Retina (tissue), 1 donor: ENCODE measurements at places on chromosomes 13 and 19.

DNA sequence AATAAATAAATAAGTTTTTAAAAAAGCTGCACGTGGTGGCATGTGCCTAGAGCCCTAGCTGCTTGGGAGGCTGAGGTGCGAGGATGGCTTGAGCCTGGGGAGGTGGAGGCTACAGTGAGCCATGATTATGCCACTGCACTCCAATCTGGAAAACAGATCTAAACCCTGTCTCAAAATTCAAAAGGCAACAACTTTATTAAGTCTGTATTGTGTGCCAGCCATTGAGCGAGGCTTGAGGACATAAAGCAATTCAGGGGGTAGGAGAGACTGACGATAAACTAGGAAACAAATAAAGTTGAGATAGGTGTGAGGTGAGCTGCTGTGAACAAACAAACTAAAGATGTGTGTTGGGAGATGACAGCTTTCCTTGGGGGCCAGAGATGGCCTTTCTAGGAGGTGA, 8.7 kb downstream of the CELF5 start:
- DNase-seq, result no peak

- no peak for DNase-seq
Observed at GRCh38 chr13:41578371-41578770, 121.0 kb downstream of the RGCC start.

GRCh38 chr19:34241513-34242337, 12.6 kb upstream of the GARRE1 start:
- DNase-seq, result no peak

DNA sequence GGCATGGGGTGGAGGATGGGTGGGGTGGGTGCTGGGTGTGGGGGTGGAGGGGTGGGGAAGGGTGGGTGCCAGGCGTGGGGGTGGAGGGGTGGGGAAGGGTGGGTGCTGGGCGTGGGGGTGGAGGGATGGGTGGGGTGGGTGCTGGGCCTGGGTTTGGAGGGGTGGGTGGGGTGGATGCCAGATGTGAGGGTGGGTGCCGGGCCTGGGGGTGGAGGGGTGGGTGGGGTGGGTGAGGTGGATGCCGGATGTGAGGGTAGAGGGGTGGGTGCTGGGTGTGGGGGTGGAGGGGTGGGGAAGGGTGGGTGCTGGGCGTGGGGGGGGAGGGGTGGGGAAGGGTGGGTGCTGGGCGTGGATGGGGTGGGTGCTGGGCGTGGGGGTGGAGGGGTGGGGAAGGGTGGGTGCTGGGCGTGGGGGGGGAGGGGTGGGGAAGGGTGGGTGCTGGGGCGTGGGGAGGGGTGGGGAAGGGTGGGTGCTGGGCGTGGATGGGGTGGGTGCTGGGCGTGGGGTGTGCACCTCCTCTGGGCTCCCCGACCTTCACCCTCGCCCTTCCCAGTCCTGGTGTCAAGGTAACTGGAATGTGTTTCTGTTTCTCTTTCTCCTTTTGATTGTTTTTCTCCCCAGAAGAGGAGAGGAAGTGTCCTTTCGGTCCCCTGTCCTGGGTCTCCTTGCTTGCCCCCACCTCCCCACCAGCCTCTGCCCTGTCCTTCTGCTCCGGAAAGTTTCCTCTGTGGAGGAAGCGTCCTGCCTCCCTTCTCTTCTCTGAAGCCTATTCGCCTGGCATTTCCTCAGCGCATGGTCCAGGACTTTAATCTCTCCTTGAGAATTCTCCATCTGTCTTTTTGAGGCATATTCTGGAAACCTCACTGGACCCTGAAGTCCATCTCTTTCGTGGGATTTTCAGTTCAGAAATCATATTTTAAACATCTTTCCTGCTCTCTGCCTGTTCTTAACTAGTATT, 22.9 kb upstream of the CFAP97D2 start:
- no peak for DNase-seq

DNA sequence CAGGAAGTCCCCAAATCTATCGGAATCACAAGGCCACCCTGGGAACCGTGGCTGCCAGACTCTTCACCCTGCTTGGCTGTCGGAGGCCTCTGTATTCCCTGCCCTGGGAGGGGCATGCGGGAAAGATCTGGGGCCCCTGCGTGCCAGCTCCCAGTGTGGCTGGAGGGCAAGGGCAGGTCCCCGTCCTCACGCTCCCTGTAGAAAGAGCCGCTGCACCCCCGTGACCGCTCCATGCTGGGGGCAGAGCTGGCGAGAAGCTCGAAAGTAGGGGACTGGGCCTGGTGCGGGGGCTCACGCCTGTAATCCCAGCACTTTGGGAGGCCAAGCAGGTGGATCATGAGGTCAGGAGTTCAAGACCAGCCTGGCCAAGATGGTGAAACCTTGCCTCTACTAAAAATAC, 208.4 kb upstream of the SOX1 start:
- DNase-seq, result no peak

GRCh38 chr13:109973279-109973678, 186.9 kb upstream of the IRS2 start:
- DNase-seq, result no peak

DNA sequence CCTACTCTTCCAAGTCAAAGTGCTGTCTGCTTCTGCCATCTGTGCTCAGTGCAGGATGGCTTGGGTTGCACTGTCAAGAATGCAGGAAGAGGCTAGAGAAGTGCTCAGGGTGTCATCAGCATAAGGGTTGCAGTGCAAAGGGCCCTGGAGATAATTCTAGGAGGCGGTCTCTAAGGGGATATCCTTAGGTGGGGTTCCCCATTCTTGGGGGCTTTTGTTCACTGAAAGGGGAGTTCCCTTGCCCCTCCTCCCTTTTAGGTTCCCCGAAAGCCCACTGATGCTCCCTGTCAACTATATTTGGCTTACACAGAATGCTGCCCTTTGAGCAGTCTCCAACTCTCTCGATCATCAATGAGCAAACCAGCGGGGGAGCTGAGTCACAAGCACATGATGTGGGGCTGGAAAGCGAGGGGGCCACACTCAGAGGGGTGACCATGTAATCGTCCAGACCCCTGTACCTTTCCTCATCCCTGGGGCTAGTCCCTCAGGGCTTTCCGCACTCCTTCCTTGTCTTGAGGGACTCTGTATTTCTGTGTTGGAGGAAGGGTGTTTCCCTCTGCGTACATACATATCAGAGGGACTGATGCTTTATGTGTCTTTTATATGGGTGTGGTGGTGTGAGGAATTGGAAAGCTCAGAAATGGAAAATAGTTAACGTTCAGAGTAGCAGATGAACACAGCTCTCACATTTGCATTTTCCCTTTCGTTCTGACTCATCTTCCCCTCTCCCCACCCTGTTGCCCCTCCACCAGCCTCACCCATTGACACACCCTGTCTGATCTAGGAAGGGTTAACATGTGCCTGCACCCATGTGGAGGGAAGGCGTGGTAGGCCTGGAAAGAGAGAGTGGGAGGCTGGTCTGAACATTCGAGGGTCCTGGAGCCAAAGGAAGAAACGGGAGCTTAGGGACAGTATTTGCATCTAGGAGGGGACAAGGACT, 6.7 kb downstream of the ZBTB32 start:
- DNase-seq, result no peak

DNA sequence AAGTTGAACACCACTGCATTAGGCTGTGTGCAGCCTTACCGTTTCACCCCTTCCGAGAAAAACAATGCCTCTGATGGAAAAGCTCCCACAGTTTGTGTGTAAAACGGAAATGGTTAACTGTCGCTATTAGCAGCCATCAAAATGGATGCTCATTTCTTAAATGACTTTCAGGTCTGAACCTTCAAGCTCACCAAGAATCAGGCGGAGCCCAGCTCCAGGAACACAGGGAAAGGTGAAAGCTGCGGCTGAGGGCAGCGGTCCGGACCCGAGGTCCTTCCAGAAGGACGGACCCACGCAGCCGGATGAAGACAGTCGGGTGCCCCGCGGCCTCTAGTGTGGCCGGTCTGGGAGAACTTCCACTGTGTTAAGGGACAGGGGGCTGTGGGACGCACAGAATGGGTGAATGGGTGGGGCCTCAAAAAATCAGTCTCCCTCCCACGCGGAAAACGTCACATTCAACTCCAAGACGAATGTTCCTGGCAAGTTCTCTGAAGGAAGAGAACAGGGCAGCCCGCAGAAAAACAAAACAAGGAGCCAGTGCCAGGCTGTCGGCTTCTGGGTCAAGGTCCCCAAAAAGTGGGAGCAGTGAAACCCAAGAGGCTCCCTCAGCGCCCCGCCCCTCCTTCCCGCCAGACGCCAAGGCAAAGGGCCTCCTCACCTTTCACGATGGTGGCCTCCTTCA, 4.9 kb downstream of the IRS2 start:
- DNase-seq, result no peak

GRCh38 chr13:71087432-71087831, 779.6 kb downstream of the DACH1 start:
- no peak for DNase-seq

DNA sequence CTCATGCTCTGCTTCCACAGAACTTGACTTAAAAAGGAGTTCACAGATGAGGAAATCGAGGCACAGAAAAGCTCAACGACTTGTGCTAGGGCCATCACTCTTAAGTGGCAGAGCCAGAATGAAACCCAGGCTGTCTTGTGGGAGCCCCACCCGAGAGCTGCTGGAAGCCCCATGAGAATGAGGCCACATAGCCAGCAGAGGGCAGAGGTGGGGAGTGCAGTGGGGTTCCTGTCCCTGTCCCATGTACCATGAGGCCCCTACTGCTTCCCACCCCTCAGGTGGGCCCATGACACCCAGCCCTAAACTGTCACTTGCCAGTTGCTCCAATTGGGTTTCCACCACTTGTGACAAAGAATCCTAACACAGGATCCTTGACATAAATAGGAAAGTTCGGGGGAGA, 175.9 kb downstream of the IRS2 start:
- DNase-seq, result no peak

- DNase-seq, result no peak
Observed at GRCh38 chr13:113359571-113359970, 4.4 kb downstream of the GRTP1 start.

DNA sequence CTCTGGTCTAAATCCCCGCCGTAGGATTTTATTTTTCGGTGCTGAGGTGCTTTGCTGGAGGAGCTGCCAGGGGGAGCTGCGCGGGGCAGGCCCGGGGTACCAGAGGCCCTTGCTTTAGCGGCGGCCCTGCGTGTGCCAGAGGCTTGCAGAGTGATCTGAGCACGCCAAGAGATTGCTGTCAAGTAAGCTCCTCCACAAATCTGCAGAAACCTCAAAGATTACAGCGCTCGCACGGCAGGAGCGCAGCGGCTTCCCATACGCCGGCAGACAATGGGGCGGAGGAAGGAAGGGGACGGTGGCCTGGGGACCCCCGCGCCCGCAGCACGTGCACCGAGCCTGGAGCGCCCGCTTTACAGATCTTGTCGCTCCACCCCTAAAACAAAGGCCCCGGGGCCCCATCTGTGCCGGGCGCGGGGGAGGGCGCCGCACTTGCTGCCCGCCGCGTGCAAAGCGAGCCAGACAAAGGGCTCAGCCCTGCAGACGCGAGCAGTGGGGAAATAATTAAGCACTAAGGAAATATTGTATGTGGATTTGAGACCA, 9.1 kb upstream of the C19orf12 start:
- peak; percentile 90 for DNase-seq

DNA sequence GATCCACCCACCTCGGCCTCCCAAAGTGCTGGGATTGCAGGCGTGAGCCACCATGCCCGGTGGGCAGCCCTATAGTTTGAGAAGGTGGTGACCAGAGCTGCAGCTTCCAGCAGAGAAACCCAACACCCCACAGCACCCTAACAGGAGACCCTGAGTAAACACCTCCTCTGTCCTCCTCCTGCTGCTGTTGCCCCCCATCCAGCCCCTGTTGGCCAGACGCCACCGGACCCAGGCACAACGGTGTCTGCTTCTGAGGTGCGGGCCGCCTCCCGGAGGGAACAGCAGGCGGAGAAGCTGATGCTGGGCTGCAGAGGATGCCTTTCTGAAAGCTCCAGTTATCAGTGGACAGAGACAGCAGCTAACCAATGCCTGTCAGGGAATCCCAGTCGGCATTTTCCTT, 175.5 kb downstream of the COL4A1 start:
- no peak for DNase-seq

DNA sequence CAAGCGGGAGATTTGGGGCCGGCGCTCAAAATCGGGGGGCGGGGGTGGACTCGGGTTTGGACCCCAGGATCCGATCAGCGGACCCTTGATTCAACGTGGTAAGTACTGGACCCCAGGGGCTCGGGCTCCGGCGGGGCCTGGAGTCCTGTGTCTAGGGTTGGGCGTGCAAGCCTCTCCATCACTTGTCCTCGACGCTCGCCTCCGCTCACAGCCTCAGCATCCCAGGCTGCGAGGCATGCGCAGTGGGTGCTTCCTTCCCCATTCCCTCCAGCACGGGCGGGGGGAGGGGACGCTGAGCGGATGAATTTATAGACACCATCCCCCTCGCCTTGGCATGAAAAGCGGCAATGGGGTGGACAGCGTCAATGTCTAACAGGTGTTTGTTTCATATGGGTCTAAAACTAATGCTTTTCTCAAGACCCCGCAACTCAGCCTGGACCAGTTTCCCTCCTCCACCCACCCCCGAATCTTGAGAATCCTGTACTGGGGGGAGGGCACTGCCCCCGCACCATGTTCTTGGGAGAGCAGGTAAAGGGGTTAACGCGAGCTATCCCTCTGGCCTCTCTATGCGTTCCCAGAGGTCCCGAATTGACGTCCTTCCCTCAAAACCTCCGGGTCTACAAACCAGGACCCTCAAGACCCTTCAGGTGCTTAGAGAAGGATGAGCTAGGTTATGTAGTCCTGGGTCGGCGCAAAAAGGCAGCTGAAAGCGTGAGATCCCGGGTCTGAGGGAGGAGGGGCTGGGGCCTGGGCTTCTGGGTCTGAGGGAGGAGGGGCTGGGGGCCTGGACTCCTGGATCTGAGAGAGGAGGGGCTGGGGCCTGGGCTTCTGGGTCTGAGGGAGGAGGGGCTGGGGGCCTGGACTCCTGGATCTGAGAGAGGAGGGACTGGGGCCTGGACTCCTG, 579 bp downstream of the CPT1C start:
- peak; percentile 91 for DNase-seq

GRCh38 chr13:105097521-105097920, 1437.9 kb downstream of the EFNB2 start:
- no peak for DNase-seq

- DNase-seq, result no peak
Observed at GRCh38 chr13:50140153-50140552, 124.9 kb downstream of the KCNRG start.

- no peak for DNase-seq
Observed at GRCh38 chr13:68666774-68667397, 1436.8 kb upstream of the PCDH9 start.
